Spinal cord (tissue), 10 donors: ENCODE measurements at places on chromosomes 4 and X. TPM values are rescaled to one million over a fixed set of nuclear protein-coding genes. Genes with fewer than 3 reads are reported as not detected.

The DMRTC1 gene
- 0.55 TPM for total RNA-seq

The GAGE12H gene
- total RNA-seq: not detected

DNA sequence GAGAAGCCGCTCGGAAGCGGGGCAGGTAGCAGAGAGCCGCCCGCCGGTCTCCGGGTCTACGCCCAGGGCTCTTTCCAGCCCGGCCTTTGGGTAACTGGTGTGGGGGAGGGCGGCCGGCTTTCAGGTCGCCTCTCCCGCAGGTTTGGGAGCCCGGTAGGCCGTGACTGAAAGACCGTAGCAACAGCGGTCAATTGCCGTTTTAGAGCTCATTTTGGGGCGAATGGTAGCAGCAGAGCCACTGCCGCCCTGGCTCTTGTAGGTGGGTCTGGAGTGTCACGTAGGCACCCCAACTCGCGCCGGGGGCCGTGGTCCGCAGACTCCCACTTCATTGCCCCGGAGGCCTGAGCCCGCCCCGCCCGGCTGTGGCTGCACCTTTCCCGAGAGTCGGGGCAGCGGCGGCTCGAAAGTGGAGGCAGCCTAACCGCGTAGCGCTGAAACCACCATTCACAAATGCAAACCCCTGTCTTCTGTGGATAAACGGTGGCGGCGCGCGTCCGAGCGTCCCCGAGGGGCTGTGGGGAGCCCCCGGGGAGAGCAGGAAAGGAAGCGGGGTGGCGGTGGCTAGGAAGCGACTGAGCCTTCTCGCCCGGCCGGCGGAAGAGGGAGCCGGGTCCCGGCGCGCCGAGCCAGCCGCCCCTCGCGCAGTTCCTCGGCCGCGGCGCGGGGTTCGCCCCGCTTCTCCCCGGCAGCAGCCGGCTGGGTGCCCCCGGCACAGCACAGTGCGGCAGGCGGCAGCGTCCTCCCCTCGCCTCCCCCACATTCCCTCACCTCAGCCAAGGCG lies 2185.1 kb upstream of the TENM3 start:
- peak; percentile 79 for DNase-seq

The FGF13 gene
- total RNA-seq: 129 TPM

DNA sequence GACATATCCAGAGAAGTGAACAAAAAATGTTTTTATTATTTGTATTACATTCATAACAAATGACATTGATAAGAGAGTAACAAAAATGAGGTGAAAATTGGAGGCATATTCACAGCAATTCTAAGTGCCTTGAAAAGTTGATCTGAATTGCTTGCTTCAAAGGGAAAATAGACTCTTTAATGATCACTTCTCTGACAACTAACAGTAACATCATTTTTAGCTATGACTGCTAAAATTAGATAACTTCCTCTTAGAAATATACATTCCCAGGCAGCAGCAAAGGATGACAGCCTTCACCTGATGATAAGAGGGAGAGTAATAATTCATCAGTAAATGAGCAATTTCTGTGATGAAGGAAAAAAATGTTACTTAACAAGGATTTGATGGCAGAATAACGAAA lies 472.5 kb downstream of the PCDH10 start:
- DNase-seq: no peak

GRCh38 chr4:74886484-74886883 lies 46.4 kb upstream of the PARM1 start:
- no peak for DNase-seq

GRCh38 chr4:33724685-33725084 lies 2519.6 kb downstream of the ARAP2 start:
- DNase-seq: no peak

The PPP2R2C gene
- 70.7 TPM for total RNA-seq

The HPSE gene
- 6.5 TPM for total RNA-seq

The FAM133A gene
- 3.4 TPM for total RNA-seq

- DNase-seq: peak; percentile 31
Measured at GRCh38 chr4:84218031-84218430, 281.1 kb downstream of the NKX6-1 start.

DNA sequence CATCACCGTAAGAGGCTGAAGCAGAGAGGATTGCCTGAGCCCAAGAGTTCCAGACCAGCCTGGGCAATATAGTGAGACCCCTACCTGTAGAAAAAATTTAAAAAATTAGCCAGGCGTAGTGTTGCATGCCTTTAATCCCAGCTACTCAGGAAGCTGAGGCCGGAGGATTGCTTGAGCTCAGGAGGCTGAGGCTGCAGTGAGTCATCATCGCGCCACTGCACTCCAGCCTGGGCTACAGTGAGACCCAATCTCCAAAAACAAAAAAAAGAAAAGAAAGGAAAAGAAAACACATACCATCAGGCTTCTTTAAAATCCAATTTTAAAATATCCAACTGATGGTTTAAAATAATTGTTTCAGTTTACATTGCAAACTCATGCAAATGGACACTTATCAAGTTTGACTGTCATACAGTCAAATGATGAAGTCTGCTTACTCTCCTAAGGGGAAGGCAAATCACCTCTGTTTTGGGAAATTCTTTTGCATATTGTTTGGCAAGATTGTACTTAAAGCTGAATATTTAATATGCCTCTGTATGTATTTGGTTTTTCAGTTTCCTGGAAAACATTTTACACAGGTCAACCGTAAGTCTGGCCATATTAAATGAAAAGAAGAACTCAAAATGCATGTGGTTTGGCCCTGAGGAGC lies 23.7 kb upstream of the TENM3 start:
- DNase-seq: no peak

The GPR50 gene
- not detected for total RNA-seq

DNA sequence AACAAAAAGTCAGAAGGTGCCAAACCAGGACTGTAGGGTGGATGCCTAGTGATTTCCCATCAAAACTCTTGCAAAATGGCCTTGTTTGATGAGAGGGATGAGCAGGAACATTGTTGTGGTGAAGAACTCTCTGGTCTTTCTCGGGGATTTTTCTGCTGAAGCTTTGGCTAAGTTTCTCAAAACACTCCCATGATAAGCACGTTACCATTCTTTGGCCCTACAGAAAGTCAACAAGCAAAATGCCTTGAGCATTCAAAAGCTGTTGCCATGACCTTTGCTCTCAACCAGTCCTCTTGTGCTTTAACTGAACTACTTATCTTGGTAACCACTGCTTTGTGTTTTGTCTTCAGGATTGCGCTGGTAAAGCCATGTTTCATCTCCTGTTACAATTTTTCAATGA lies 3.0 kb upstream of the SEC31A start:
- no peak for DNase-seq
